ENCODE measurements at places on chromosomes 5 and 9.

DNA sequence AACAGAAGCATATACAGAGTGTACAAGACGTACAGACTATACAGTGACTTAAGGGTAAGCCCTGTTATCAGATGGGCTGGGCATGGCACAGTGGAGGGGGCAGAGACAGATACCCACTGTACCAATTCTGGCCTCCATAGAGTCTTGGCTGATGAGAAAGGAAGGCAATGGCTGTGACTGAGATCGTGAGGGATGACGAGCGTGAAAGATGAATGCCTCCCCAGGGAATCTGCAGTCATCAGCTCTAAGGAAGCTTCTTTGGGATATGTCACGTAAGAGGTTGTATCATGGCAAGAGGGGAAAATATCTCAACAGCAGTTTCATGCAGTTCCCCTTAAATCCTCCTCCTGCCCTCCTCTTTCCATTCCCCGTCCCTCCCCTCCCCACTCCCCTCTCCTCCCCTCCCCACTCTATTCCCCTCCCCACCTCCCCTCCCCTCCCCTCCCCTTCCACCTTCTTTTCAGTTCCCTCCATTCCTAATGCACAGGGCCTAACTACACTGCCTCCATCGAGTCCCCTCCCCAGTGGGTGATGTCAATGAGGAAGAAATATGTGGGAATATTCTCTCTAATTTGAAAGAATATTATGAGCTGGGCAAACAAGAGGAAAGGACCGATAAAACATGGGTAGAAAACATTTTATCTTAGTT is 226.4 kb upstream of the DAP start:
- DNase-seq = no peak

- DNase-seq = peak; percentile 2
Measured at GRCh38 chr5:34655354-34655991, 655 bp upstream of the RAI14 start.

DNA sequence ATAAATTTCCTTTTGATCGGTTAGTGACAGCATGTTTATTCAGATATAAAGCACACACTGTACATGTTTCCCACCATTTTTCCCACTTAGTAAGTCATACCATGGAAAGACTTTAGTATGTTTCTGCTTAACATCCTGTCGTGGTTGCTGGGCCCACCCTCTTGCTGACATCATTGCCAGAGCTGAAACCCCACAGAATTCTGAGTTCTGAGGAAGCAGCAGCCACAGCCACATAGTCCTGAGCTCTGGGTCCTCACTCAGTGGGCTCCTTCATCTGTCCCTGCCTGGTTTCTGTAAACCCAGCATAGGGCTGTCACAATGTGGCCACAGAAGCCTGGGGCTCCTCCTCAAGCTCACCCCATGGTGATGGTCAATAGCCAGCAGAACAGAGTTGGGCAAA is 441.5 kb downstream of the ENC1 start:
- DNase-seq = no peak

DNA sequence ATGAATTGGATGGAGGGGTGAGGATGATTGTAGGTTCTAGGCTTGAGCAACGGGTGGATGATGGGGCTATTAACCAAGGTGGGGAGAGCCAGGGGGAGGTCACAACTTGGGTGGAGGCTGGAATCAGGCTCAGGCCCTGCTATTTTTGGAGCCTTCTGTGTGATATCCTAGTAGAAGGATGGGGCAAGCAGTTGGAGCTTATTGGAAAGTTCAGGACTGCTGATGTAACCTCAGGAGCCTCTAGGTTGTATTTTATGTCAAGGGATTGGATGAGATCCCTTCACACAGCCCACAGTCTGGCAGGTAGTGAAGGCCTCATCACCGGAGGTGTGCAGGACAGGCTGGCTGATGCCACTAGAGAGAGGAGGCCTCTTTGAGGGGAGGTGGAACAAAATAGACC is 11.2 kb upstream of the RPS14 start:
- DNase-seq = no peak

GRCh38 chr9:86838519-86839497 is 108.5 kb downstream of the GAS1 start:
- DNase-seq = no peak

DNA sequence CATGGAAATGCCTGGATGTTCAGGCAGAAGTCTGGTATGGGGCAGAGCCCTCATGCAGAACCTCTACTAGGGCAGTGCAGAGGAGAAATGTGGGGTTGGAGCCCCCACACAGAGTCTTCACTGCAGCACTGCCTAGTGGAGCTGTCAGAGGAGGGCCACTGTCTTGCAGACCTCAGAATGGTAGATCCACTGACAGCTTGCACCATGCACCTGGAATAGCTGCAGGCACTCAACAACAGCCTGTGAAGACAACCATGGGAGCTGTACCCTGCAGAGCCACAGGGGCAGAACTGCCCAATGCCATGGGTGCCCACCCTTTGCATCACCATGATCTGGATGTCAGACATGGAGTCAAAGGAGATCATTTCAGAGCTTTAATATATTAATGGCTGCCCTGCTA is 36.9 kb downstream of the TRIP13 start:
- DNase-seq = no peak

All from SK-N-MC (cell line).